Uterus (tissue), 4 donors: ENCODE measurements at places on chromosomes 16 and 17.

GRCh38 chr16:3594316-3595109 is 16.9 kb downstream of the SLX4 start:
- no peak for DNase-seq

DNA sequence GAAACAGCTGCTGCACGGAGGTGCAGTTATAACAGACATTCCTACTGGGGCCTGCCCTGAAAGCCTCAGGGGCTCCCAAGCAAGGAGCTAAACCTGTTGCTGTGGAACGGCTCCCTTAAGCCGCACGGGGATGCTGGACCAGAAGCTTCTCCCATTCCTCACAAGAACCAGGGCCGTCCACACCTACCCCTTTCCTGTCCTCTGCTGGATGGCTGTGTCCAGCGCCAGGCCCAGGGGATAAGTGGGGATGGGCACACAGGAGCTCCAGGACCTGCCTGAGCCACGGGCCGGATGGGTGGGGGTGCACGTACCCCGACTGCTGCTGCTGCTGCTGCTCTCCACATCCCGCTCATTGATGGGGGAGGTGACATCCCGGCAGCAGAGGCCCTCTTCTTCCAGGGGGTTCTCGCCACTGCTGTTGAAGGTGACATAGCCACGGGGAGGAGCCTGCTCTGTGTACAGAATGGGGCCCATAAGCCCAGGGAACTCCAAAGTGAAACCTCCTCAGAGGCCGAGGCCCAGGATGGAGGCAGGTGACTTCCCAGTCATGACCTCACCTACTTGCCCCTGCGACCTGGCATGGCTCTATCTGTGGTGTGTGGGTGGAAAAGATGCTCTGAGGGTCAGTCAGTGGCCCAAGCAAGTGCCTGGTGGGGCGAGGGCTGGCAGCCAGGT is 8.6 kb downstream of the NUDT16L1 start:
- no peak for DNase-seq

GRCh38 chr17:1726626-1727257 is 2.2 kb downstream of the WDR81 start:
- DNase-seq: no peak

- DNase-seq: no peak
Measured at GRCh38 chr17:15920758-15921239, 24.1 kb upstream of the ADORA2B start.

- DNase-seq: no peak
Measured at GRCh38 chr17:39627712-39628516, 1.2 kb downstream of the PPP1R1B start.

DNA sequence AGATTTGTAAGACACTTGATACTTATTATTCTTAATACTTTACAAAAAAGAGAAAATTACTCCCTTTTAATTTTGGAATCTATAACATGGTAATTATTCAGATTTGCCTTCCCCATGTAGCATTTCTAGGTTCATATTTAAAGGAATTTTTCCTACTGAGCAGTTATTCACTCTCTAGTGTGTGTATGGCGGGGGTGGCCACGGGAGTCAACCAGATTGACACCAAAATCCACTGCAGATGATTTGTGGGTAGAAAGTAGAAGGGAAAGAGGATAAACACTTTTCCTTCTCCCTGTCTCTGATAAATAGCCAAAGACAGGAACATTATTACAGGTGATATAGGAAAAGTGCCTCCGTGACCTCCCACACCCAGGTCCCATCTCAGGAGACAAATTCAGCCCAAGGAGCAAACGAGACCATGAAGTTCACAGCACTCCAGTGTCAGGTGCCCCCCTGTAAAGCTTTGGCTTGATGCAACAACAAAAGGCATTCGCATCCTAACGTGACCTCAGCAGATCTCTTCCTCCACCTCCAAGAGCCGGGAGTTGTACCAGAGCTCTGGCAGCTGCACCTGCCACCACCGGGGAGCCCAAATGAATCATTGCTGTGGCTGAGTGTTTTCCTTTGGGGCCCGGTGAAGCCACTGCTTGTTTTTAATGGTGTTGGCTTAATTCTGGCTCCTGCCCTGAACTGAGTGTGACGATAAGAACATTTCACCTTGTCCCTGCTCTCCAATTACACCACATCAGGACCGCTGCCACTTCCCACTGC is 92.7 kb upstream of the NOL11 start:
- DNase-seq: no peak

DNA sequence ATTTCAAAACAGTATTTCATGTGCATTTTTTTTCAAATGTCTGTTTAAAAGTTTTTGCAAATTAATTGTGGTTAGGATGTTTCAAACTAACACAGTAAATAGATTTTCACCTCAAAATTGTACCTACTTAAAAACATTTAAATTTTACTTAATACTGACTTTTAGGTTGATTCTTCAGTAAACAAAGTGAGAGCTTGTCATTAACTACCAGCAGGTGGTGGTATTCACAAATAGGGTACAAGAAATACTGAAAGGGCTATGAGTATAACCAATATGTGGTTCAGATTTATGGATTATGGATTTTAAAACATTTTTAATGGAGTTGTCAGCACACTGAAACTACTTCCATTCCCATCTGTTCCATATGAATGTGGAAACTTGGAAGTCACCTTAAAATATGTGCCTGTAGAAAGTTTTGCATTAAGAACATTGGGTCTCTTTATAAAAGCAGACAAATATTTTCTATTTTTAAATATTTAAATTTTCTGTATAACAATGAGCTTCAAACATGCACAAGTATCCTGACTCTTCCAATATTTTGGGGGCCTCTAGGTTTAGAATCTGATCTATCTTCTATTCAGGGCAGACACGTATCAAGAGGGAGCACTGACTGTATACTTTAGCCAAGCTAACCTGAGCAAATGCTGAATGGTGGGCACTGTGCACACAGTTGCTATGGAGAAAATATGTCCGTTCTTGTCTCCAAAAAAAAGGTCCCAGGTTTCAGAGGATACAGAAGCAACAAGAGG is 155.6 kb downstream of the SNX11 start:
- DNase-seq: no peak

DNA sequence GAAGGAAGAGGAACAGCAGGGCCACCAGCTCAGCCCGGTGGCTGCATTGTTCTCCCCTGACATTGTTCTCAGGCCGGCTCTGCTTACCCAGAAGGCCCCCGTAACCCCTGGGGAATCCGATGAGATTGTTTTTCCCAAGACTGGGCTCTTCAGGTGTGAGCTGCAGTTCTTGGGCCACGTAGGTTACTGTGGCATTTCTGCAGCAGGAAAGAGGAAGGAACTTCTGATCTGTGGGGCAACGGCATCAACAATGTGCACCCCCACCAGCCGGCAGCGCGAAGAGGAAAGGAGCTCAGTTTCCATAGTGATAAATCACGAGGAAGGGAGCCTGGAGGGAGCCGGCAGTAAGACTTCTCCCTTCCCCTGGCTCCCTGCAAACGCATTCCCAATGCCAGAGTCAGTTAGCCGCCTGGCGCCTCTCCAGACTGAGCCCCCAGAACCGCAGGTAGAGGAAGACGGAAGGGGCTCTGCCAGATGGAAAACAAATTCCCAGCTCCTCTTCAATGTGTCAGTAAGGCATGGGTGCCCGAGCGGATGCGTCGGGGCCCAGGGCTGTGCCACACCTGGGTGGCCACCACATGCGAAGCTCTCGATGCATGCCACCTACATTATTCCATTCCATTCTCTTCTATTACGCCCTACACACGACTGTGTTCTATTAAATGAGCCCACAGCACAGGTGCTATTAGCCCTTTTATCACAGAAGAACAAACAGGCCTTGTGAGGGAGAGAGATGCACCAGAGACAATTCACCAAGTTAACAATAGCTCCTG is 21.5 kb upstream of the PECAM1 start:
- peak; percentile 53 for DNase-seq

GRCh38 chr16:16042076-16042475 is 92.7 kb downstream of the ABCC1 start:
- DNase-seq: no peak

GRCh38 chr17:67290244-67290643 is 45.2 kb upstream of the HELZ start:
- no peak for DNase-seq

DNA sequence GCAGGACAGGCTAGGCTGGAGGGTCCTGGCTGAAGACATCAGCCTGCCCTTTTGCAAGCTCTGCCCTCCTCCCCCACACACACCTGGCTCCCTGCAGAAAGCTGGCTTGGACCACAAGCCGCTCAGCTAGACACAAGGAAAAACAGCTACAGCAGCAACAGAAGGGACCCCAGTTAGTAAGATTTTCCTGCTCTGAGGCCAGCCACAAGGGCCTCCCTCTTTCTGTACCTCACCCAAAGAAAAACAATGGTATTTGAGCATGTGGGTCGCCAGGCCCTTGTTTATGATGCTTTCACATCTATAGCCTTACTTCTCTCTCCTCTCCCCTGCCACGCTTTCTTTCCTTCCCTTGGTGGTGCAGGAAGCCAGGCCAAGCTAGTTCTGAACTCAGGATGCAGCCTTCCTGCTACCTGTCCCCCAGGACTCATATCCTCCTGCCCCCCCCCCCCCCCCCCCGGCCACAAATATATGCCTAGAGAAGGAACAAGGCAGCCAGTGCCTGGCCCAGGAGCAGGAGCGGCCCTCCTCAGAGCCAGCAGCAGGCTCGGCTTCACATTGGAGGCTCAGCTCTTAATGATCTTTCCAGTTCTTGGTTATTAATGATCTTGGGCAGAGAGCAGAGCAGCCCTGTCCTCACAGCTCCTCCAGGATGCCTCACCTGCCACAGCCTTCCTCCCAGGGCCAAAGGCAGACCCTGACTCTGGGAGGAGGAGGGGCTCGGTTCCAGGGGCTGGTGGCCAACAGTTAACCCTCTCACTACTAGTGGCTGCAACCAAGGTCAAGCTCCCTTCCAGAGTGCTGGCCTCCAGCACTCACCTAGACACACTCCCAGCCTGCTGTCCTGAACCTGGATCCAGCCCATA is 19.5 kb downstream of the GRIN2C start:
- DNase-seq: no peak

DNA sequence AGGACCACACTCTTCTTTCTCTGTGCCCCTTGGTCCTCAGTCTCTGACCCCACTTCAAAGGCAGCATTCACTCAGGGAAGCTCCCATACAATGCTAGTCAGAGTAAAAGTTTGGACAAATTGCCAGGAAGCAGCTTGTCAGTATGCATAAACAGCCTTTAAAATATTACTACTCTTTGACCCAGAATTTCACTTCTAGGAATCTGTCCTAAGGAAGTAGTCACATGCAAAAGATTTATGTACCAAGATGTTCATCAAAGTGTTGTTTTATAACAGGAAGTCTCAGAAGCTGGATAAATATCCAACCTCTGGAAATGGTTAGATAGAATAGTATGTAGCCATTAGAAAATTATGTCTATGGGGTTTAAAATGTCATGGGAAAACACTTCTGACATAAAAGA is 31.0 kb downstream of the MAPT start:
- DNase-seq: no peak

DNA sequence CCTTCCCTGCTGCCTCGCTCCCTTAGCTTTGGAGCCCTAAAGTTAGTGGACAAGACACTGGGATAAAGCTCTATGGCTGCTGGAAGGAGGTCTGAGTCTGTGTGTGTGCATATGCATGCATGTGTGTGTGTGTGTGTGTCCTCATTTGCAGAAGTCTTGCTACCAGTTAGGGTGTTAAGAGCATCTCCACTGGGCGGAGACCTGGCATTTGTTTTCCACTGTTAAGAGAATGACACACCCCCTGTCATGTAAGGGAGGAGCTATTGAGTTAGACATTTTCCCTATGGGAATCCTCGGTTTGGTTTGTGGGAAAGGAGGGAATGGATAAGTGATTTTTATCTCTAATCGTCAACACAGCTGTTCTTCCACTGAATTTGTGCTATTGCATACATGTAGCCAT is 24.8 kb upstream of the ARHGAP23 start:
- no peak for DNase-seq

GRCh38 chr17:31674717-31675349 is 184.2 kb downstream of the COPRS start:
- DNase-seq: no peak

- no peak for DNase-seq
Measured at GRCh38 chr16:22898131-22898530, 84.2 kb downstream of the HS3ST2 start.

- DNase-seq: no peak
Measured at GRCh38 chr16:11159282-11159681, 96.7 kb downstream of the SOCS1 start.

DNA sequence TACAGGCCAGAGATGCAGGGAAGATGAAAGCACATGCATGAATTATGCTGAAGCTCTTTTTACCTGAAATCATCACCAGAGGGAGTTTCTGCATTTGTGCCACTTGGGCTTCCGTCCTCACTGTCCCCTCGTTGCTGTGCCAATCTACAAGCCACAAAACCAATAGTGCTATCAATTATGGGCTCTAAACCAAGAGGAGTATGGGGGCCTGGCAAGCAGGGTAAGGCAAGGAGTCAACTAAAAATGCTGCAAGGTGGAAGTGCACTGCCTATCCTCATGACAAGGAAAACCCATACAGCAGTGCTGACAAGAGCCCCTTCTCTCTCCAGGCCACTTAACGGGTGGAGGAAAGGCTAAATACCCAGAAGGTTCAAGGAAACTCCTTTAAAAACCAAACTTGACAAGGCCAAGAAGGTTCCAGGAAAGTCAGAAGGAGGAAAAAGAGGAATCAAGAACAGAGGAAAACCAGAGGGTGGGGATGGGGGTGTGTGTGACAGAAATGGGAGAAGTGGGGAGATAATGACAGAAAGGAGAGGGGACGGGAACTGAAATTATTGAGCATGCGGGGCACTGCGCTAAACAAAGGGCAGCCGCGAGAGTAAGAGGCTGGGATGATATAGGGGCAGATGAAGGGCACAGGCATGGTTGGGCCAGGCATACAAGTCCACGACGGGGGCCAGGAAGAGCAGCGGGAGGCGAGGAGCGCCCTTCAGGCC is 674 bp downstream of the C17orf75 start:
- DNase-seq: no peak

- no peak for DNase-seq
Measured at GRCh38 chr16:57801098-57801808, 1.0 kb downstream of the KIFC3 start.

DNA sequence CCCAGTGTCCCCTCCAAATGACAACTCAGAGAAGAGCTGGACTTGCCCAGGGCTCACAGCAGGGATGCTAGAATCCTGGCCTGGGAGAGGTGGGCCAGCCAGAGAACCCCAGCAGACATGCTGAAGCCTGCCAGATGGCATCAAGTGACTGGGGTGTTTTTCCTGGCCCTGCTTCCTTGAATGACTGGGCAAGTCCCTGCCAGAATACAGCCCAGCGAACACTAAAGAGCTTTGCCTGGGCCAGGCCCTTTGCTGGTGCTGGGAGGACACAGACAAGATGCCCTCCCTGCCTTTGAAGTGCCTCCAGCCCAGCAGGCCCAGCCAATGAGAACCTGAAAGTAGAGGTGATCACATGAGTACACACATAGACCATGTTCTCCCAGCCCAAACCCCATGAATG is 11.5 kb downstream of the ZNF319 start:
- DNase-seq: no peak

GRCh38 chr17:50127697-50128361 is 2.1 kb downstream of the SAMD14 start:
- DNase-seq: no peak

GRCh38 chr17:21296097-21297025 is 11.8 kb downstream of the MAP2K3 start:
- DNase-seq: no peak

GRCh38 chr17:72852277-72852938 is 240.1 kb downstream of the SLC39A11 start:
- DNase-seq: no peak
